Fibroblast of villous mesenchyme (primary cell): ENCODE measurements at places on chromosomes 16 and 17. TPM values are rescaled to one million over a fixed set of nuclear protein-coding genes. Genes with fewer than 3 reads are reported as not detected.

- no peak for DNase-seq
These were observed 38.2 kb downstream of the MARF1 start for GRCh38 chr16:15604460-15605440.

- DNase-seq: no peak
These were observed 352 bp downstream of the GGNBP2 start for GRCh38 chr17:36545077-36545464.

DNA sequence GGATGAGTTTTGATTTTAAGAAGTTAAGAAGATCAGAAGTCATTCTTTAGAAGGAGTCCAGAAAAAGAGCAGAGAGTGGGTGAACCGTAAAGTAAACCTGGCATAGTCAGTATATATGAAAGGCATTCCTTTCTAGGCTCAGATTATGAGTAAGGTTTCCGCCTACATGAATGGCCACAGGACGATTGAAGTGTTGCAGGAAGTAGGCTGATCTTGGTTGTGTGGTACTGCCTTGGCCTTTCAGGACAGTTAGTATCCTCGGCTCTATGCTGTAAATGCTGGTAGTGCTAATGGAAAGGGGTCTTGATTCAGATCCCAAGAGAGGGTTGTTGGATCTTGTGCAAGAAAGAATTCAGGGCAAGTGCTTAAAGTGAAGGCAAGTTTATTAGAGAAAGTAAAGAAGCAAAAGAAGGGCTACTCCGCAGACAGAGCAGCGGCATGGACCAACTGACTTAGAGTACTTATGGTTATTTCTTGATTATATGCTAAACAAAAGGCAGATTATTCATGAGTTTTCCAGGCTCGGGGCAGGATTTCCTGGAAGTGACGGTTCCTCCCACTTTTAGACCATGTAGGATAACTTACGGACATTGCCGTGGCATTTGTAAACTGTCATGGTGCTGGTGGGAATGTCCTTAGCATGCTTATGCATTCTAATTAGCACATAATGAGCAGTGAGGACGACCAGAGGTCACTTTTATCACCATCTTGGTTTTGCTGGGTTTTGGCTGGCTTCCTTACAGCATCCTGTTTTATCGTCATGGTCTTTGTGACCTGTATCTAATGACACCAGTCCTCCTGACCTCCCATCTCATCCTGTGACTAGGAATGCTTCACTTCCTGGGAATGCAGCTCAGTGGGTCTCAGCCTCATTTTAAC, 164.8 kb downstream of the SNX29 start:
- DNase-seq: no peak

GRCh38 chr17:8137645-8138373, 13.9 kb upstream of the HES7 start:
- no peak for DNase-seq

- DNase-seq: no peak
These were observed 51.1 kb downstream of the SF3B3 start for GRCh38 chr16:70574595-70575271.

DNA sequence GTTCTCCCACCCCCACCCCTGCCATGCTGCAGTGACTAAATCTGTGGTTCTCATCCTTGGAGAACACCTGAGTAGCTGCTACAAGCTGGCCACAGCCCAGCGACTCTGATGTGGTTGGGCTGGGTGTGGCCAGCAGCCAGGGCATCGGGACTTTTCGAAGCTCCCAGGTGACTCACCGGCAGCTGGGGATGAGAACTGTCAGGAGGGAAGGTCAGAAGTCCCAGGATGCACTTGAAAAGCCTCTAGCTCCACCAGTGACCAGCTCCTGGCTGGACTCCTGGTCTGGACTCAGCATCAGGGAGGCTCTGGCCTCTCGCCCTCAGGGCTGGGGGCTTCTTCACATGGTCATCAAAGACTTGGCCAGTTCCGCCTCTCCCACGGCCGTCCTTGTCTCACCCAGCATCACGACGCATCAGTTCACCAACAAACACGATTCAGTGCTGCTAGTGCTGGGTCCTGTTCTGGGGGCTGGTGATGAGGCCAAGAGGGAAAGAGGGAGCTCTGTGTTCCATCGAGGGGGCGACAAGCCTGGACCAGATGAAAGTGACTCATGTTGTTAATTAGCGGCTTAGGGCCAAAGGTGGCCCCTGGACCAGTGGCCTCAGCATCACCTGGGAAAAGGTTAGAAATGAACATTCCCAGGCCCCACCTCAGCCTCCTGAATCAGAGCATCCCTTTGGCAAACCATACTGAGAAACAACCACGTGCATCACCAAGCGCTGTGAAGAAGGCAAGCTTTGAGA, 3.9 kb upstream of the C17orf99 start:
- DNase-seq: peak; percentile 42

DNA sequence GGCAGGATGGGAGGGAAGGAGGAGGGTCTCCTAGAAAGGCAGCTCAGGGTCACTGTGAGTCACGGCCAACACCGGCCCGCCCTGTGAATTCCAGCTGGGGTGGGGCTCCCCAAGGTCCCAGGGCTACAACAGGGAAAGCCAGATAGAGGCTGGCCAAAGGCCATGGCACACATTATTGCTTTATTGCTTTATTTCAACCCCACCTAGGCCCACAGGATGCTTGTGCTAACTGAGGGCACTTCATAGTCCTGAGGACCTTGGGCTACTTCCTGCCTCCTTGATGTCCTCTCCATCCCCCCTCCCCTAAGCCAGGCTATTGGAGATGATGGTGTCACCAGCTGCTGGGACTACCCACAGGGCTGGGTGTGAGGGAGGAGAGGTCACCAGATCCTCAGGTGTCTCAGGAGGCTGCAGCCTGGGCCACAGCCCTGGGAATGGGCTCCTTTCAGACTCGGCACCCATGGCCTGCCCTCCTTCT, 26.1 kb downstream of the LRRC75A start:
- DNase-seq: no peak

DNA sequence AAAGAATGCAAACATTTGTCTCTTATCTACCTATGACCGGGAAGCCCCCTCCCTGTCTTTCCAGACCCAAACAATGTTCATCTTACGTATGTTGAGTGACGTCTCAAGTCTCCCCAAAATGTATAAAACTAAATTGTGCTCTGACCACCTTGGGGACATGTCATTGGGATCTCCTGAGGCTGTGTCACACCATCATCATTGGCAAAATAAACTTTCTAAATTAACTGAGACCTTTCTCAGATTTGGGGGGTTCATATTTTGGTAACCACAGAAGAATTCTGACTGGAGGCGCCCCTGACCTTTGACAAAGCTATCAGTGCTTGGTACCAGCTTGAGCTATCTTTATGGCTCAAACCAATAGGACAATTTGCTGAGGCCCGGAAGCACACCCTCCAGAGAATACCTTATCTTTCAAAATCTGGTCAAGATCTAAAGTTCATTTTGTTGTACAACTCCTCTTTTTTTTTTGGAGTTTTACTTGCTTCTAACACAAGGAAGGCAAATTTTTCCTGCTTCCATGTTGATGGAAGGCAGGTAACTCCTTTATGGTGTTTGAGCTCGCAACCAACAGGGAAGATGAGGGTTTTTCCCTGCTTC, 2.5 kb upstream of the LDHD start:
- no peak for DNase-seq

DNA sequence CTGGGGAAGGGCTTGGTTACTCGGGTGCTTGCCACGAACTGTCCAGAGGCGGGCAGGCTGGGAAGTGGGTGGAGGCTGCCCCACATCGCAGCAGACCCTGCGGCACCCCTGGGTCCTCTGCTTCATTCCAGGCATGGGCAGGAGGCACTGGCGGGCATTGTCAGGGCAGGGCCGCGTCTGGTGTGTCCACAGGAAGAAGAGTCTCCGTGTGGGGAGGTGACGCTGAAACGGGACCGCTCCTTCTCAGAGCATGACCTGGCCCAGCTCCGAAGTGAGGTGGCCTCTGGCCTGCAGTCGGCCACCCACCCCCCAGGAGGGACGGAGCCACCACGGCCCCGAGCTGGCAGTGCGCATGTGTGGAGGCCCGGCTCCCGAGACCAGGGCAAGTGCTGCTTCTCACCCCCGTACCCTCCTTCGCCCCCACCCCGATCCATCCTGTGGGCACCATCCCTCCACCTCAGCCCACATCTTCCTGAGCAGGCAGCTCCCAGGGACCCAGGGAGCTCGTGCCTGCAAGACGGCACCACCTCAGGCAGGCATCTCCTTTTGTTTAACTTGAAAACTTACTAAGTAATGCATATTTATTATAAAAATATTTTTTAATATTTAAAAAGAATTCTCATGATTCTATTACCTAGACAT, 14.3 kb upstream of the TCF25 start:
- DNase-seq: no peak

GRCh38 chr17:50289991-50290702, 15.9 kb downstream of the TMEM92 start:
- peak; percentile 99 for DNase-seq

GRCh38 chr17:45339646-45340605, 23.1 kb upstream of the MAP3K14 start:
- DNase-seq: no peak

- no peak for DNase-seq
These were observed 316.1 kb upstream of the IRX3 start for GRCh38 chr16:54602666-54603065.

GRCh38 chr16:79758615-79759346, 158.2 kb upstream of the MAF start:
- DNase-seq: no peak

DNA sequence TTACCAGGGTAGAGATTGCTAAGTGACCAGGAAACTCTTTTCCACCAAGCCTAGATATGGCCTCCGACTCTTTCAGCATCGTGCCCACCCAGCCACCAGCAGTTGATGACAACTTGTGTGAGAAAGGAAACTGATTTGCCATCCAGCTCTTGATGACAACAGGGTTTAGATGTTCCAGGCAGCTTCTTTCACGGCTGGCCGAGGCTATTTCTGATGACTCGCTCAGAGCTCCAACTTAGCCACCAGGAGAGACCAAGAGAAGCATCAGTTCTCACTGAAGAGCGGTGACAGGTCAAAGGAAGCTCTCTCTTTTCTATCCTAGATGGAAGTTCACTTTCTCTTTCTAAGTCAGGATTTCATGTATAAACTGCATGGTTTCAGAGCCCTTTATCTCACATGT, 61.2 kb downstream of the MPHOSPH6 start:
- DNase-seq: no peak

GRCh38 chr17:13996748-13997147, 72.6 kb upstream of the COX10 start:
- DNase-seq: peak; percentile 53

GRCh38 chr16:85603203-85603755, 9.8 kb upstream of the GSE1 start:
- DNase-seq: no peak

- no peak for DNase-seq
These were observed 225.3 kb upstream of the TBX2 start for GRCh38 chr17:61174310-61174709.

MRC2 gene
- total RNA-seq: 336 and 369 TPM in 2 replicates

CORO6 gene
- 5.6 and 7.4 TPM in 2 replicates for total RNA-seq

TPSD1 gene
- total RNA-seq: not detected in 2 replicates

GPR179 gene
- under 0.01 TPM in 1 of 2 replicates, not detected in the other for total RNA-seq

TBC1D3C gene
- under 0.01 TPM in 1 of 2 replicates, not detected in the other for total RNA-seq

NRN1L gene
- not detected in 2 replicates for total RNA-seq

SPNS2 gene
- total RNA-seq: under 0.01 and 0.43 TPM in 2 replicates

GNG13 gene
- not detected in 2 replicates for total RNA-seq
